ENCODE measurements at places on chromosomes 7 and 10. TPM values are rescaled to one million over a fixed set of nuclear protein-coding genes. Genes with fewer than 3 reads are reported as not detected.
A peak's percentile ranks its signal among the peaks of the same experiment; 100 is the strongest.

SUN1 gene
- 94.8 TPM for total RNA-seq

ZMIZ1 gene
- total RNA-seq: 9.4 TPM

ALOX5 gene
- total RNA-seq: not detected

PLAC9 gene
- 0.40 TPM for total RNA-seq

- no peak for DNase-seq
Measured at GRCh38 chr10:50561816-50562215, 61.9 kb downstream of the SGMS1 start.

GRCh38 chr7:138546064-138546619 is 86.1 kb downstream of the TRIM24 start:
- peak; percentile 81 for DNase-seq

GRCh38 chr10:69960988-69961880 is 91.4 kb upstream of the MACROH2A2 start:
- no peak for DNase-seq
